ENCODE measurements at places on chromosomes 3 and 15.

GRCh38 chr3:22441711-22442110 is 690.7 kb upstream of the ZNF385D start:
- no peak for DNase-seq

DNA sequence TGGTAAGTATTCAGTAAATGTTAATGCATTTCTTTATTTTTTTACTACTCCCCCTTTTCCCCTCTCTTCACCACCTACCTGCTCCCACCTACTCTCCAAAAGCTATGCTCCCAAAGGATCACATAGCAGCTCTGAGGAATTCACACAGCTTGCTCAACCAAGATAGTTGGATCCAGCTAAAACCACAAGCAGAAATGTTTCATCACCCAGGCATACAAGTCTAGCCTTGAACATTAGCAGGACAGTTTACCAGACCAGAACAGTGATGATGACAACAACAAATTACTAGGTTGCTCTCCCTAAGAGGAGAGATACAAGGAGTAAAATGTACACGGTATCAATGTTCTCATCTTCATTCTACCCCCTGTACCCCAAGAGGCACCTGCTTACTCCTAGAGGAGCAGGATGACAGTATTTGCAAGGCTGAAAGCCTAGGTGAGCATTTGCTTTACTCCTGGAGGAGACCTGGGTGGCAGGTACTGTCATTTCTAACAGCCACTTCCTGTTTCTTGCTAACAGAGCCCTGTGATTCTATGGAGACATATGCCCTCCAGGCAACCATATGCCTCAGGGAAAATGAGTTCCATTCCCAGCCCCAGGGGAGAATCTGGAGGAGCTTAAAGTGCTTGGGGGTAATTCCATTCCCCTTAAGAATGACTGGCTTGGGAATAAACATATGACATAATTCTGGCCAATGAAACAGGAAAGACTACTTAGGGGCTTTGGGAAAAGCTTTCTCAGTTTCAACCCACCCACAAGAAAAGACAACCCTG is 237.5 kb downstream of the NTRK3 start:
- DNase-seq, result no peak

- no peak for DNase-seq
Measured at GRCh38 chr3:118055381-118055780, 979.3 kb downstream of the IGSF11 start.

DNA sequence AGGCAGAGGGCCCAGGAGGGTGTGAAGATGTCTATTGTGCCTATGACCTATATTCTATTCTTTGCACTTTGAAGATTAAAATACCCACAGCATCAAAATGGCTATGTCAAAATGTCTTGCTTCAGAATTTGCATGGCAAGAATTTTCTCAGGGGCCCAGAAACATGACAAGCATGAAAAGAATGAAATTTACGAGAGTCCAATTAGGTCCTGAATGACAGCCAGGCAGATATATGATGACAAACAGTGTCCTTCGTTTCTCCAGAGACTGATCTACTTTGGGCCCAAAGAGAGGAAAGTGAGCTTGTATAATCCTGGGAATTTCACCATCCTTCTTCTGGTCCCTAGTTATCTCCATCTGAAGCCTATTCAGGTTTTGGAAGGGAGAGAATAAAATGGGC is 609.9 kb downstream of the FHIT start:
- no peak for DNase-seq

DNA sequence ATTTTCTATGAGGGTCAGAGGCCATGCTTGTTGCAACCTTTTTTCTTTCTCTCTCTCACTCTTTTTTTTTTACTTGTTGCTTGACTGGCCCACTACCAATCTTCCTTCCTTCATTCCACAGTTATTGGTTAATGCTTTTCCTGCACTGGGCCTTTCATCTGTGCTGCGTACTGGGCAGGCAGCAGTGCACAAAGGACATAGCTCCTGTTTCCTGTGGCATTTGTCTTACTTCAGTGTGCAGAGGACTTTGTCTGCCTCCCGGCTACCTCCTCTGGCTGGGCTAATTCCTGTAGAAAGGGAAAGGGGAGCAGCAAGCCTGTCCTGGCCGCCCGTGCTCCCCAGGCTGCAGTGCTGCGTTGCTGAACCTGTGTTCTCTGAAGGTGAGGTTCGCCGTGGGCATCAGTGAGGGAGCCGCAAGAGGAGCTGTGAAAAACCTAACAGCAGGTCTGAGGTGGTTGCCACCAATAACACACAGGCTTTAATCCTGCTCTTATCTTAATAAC is 93.7 kb upstream of the RGMA start:
- DNase-seq, result no peak

GRCh38 chr15:67116742-67117141 is 51.3 kb downstream of the SMAD3 start:
- no peak for DNase-seq

- no peak for DNase-seq
Measured at GRCh38 chr3:88291486-88291885, 141.7 kb downstream of the C3orf38 start.

DNA sequence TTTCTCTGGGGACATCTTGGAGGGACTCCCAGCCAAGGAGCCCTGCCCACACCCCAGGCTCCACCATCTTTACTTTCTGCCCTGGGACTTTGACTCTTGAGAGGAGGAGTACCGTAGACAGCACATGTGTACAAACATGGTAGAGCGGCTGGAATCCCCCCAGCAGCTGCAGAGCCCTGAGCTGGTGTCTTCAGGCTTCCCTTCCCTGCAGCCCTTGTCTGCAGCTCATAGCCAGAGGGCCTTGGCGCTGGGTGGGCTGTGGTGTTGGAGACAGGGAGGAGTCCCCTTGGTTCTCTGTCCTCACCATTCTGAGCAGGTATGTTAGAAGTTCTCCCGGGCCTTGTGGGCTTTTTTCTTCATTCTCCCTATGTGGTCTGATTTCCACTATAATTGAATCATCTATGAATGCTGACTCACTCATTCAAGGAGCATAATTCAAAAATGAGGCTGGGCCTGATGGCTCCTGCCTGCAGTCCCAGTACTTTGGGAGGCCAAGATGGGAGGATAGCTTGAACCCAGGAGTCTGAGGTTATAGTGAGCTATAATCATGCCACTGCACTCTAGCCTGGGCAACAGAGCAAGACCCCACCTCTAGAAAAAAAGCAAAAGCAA is 97.8 kb upstream of the MEF2A start:
- no peak for DNase-seq

DNA sequence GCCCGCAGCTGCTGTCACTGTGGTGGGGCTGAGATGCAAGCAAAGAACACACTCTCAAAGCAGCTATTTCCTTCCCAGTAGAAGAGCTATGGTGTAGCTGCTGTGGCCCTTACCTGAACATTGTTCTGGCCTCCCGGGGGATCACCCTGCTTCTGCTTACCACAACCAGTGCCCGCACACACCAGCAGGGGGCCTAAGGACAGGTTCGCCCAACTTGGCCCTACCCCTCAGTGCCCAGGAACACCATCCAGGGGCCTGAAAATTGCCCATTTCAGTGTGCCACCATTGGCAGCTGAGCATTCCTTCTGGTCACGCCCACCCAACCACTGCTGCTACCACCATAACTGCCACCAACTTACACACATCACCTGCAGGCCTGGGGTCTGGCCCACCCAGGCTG is 113.0 kb downstream of the TP63 start:
- DNase-seq, result no peak

DNA sequence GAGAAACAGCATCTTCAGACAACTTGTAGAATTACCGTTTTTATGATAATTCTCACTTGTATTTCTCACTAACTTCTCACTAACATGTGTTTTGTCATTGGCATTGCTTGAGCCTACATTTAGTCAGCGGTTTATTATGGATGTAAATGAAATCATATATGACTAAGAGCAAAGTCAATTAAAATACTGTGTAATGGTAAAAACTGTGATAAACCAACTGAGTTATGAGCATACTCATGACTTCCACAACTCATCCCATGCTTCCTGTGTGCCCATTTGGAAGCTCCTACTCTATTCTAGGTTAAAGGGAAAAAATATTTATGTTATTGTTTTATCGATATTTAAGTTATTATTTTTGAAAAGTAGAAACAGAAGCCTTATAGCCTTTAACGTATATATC is 12.8 kb downstream of the PXK start:
- no peak for DNase-seq

DNA sequence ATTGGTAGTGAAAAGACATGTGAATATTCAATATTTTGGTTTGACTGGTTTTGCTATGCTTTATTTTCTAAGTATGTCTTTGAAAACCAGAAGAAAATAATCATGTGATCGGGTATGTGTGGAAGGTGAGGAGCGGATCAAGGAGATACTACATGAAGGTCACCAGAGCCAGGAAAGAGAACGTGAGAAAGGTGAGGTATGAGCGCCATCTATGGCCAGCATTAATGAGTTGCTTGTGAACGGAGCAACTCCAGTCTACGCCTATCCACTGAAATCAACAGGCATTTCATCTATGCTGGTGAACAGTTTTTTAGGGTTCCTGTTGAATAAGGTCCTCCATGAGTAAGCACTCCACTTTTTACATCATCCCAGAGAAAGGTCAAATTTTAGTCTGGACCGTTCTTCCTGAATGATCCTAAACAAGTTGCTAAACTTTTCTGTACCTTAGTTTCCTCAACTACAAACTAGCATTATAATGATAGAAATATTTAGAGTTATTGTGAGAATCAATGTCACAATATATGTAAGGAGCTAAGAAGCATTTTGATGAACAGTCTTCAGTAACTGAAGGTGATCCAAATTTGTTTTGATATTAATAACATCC is 1435.2 kb upstream of the CADM2 start:
- DNase-seq, result peak; percentile 17

DNA sequence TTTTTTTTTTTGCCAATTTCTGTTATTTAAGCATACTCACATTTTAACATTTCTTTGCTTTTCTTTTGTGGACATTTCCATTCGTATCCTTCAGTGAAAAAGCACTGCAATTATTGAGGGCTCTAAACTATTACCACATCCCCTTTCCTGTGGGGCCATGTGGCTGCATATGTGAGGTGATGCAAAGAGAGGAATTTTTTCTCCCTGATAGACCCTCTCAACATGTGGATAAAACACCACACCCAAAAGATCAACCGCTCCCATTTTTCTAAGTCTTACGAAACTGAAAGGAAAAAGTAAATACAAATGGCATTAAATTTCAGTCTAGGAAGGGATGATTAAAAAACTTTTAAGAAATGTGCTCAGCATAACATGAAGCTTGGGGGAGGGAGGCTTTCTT is 68.8 kb downstream of the DNAJC13 start:
- DNase-seq, result no peak

GRCh38 chr3:46860017-46860809 is 3.0 kb downstream of the MYL3 start:
- DNase-seq, result no peak
